ENCODE measurements at places on chromosomes 11 and 22. TPM values are rescaled to one million over a fixed set of nuclear protein-coding genes. Genes with fewer than 3 reads are reported as not detected.

GRCh38 chr11:21622566-21622965 is 570.3 kb upstream of the ANO5 start:
- DNase-seq, result no peak

DNA sequence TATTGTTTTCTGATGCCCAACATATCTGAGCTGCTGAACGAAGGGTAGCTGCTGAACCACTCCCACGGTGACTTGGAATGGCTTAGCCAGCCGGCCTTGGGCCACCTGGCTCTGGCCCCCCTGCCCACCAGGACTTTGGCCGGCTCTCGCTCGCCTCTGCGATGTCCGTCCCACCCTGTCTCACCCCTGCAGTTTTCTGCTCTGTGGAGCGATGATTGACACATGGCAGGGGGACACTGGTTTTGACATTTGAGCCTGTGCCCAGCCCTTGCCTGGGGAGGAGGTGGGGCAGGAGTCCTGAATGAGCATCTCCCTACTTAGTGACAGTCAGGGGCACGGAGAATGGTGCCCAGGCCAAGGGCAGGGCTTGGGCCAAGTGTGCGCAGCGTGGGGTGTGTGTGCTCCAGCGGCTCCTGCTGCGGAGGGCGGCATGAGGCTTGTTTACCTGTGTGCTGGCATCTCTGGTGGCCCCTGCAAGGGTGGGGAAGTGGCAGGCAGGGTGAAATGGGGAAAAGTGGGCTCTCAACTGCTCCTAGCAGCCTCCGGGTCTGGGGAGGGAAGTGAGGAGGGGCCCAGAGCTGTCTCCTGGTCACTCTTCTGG is 15.7 kb upstream of the CDKN1C start:
- DNase-seq, result no peak

GRCh38 chr11:17008099-17008498 is 6.1 kb downstream of the PLEKHA7 start:
- no peak for DNase-seq

DNA sequence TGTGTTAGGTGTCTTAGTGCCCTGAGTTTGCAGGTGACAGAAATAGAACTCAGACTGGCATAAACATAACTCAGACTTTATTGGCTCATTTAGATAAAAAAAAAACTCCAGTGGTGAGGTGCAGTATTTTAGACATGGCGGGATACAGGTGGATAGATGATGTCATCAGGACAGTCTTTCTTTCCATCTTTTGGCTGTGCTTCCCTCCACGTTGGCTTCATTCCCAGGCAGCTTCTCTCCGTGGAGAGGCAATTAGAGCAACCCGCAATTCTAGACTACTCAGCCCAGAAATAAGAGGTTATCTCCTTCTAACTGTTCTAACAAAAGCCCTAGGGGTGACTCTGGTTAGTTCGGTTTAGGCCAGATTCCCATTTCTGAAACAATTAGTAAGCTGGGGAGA is 40.5 kb downstream of the NCAM1 start:
- DNase-seq, result no peak

GRCh38 chr11:68463714-68464113 is 3.2 kb downstream of the PPP6R3 start:
- no peak for DNase-seq

Gene SCGB1A1
- not detected for total RNA-seq

DNA sequence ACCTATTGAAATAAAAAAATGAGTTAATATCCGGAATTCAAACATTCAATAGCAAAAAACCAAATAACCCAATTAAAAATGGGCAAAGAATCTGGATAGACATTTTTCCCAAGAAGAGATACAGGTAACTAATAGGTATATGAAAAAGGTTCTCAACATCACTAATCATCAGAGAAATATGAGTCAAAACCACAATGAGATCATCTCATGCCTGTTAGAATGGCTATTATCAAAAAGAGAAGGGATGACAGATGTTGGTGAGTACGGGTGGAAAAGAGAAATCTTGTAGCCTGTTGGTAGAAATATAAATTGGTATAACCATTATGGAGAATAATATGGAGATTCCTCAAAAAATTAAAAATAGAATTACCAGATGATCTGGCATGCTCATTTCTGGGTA is 26.9 kb upstream of the OR6M1 start:
- peak; percentile 39 for DNase-seq

DNA sequence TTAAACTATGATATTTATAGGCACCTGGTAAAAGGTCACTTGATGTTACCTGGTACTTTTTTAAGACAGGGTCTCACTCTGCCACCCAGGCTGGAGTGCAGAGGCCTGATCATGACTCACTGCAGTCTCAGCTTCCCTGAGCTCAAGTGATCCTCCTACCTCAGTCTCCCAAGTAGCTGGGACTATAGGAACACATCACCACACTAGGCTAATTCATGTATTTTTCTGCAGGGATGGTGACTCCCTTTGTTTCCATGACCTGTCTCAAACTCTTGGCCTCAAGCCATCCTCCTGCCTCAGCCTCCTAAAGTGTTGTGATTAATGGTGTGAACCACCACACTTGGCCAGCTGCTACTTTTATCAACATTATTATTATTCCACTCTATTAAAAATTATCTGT is 47.6 kb downstream of the OR4C45 start:
- DNase-seq, result no peak

DNA sequence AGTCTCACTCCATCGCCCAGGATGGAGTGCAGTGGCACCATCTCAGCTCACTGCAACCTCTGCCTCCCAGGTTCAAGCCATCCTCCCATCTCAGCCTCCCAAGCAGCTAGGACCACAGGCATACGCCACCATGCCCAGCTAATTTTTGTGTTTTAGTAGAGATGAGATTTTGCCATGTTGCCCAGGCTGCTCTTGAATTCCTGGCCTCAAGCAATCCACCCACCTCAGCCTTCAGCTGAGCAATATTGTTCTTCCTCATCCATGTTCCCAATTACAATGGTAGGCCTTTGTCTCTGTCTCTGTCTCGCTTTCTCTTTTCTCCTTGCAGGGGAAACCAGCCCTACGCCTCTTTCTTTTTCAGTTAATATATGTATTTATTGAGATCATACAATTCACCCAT is 10.3 kb downstream of the HSPA8 start:
- no peak for DNase-seq

GRCh38 chr22:40597526-40598430 is 38.7 kb downstream of the MRTFA start:
- DNase-seq, result peak; percentile 89

Gene MYOD1
- not detected for total RNA-seq

DNA sequence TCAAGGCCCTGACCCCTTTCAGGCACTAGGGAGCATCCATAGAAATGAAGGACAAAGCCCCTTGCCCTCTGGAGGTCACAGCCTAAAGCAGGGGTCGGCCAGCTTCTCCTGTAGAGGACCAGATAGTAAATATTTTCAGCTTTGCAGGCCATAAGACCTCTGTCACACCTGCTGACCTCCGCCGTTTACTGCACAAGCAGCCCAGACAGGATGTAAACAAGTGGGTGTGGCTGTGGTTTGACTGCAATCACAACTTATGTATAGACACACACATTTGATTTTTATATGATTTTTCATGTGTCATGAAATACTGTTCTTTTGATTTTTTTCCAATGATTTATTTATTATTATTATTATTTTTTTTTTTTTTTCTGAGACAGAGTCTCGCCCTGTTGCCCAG is 34.3 kb downstream of the KIAA1671 start:
- no peak for DNase-seq

GRCh38 chr22:37643225-37643847 is 3.9 kb downstream of the SH3BP1 start:
- DNase-seq, result peak; percentile 39

Gene MAP6
- 2.8 TPM for total RNA-seq

- DNase-seq, result no peak
Measured at GRCh38 chr11:122843281-122844141, 5.2 kb downstream of the CRTAM start.

Gene TMPRSS13
- 0.17 TPM for total RNA-seq

- DNase-seq, result peak; percentile 4
Measured at GRCh38 chr11:116193321-116194131, 579.3 kb downstream of the BUD13 start.

- DNase-seq, result no peak
Measured at GRCh38 chr11:119756169-119756865, 27.3 kb upstream of the NECTIN1 start.

DNA sequence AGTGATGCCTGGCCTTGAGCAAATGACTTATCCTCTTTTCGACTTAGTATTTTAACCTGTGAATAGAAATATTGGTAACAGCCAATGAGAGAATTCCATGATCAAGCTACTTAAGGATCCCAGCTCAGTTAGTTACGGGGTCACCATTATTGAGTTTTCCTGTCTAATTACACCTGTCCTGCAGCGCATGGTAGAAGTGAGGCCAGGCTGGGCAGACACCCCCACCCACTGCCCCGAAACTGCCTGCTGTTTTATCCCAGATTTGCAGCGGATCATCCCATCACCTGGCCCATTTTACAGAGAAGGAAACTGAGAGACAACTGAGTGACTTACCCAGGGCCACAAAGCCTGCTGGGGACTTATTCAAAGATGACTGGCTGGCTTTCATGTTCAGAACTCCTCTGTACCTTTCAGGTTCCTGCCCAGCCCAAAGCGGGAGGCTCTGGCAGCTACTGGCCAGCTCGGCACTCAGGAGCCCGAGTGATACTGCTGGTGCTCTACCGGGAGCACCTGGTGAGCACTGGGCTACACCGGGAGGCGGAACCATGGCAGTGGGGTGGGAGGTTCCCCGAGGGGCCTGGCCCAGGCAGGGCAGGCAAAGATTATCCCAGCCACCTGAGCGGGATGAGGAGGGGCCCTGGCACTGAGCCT is 1.4 kb downstream of the MUS81 start:
- no peak for DNase-seq

- peak; percentile 91 for DNase-seq
Measured at GRCh38 chr11:74532501-74533246, 39.1 kb upstream of the LIPT2 start.

- DNase-seq, result no peak
Measured at GRCh38 chr22:32591620-32592019, 117.0 kb downstream of the FBXO7 start.

Gene MYBPC3
- total RNA-seq, result not detected

GRCh38 chr11:94740083-94741021 is 27.8 kb upstream of the AMOTL1 start:
- no peak for DNase-seq

DNA sequence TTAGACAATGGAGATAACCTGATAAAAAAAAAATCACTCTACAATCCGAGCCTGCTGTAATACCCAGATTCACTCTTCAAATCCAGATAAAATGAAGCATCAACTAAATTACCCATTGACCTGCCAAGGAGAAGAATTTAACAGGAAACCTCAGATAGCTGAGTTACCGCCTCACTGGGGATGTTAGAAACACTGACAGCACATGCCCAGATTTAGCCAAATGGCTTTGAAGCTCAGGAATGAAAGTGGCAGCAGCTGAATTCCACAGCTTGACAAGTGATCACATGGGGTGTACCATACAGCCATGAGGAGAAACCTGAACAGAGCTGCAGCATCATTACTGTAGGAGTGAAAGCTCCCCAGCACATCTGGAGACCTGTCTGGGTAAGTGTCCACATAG is 807.6 kb downstream of the DLG2 start:
- DNase-seq, result no peak

- DNase-seq, result no peak
Measured at GRCh38 chr11:64060861-64061444, 25.2 kb downstream of the FLRT1 start.

Gene MB
- not detected for total RNA-seq

GRCh38 chr11:58579192-58580129 is 598 bp downstream of the ZFP91 start:
- peak; percentile 84 for DNase-seq

All from foreskin keratinocyte (primary cell).